ENCODE measurements at places on chromosomes 4 and X.

GRCh38 chr4:126552321-126552720, 1080.4 kb upstream of the INTU start:
- no peak for DNase-seq

- DNase-seq, result no peak
Observed at GRCh38 chr4:145891958-145892357, 46.7 kb downstream of the ZNF827 start.

- no peak for DNase-seq
Observed at GRCh38 chr4:185773419-185773818, 38.6 kb downstream of the SORBS2 start.

GRCh38 chr4:5758741-5759140, 47.7 kb downstream of the EVC start:
- DNase-seq, result no peak

- no peak for DNase-seq
Observed at GRCh38 chr4:17788956-17789355, 7.5 kb upstream of the FAM184B start.

- DNase-seq, result no peak
Observed at GRCh38 chrX:79266702-79267101, 100.4 kb downstream of the ITM2A start.

GRCh38 chr4:177227636-177228035, 82.0 kb upstream of the NEIL3 start:
- no peak for DNase-seq

- DNase-seq, result no peak
Observed at GRCh38 chr4:7872264-7872771, 67.3 kb downstream of the AFAP1 start.

- DNase-seq, result no peak
Observed at GRCh38 chr4:85953651-85954018, 406.2 kb downstream of the MAPK10 start.

DNA sequence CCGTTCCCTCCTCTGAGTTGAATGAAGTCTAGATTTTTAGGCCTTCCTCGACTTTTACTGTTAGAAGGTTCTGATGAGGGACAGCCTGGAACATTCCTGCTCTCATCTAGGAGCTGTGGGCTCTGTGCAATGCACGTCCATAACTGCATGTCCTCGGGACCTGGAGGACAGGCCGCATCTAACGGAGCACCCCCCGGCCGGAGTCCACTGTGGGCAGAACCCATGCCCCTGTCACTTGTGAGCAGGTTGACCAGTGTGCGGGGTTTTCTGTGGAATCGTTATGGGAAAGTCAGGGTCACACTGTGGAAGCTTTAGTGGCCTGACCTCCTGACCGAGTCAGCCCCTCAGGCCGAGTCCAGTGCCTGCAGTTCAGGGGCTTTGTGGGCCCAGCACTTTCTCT, 19.3 kb upstream of the TADA2B start:
- DNase-seq, result no peak

DNA sequence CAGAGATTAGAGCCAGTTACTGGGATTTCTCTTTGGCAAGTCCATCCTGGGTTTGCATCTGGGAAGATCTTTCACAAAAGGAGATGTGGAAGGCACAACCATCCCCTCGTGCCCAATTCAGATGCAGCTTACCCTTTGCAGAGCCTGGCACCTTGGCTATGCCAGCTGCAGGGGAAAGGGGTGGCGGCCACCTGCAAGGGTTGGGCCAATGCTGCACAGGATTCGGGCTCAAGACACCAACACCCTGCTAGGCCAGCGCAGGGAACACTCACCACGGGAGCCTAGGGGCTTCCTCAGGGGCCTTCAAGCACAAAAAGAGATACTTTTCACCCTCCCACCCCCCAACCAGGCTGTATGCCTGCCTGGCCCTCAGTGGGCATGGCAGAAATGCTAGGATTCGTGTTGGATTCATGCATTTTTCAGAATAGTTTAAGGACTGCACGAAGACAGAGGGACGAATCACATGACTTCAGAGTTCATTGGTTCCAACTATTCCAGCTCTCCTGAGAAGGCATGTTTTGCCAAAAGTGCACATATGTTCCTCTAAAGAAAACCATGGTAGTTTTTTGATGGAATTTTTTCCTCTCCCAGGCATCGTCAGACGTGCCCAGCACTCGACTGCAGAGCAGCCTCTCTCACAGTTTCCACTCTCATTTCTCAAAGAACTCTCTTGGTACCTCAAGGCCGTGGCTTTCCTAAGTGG, 94.4 kb downstream of the PHKA2 start:
- DNase-seq, result no peak

DNA sequence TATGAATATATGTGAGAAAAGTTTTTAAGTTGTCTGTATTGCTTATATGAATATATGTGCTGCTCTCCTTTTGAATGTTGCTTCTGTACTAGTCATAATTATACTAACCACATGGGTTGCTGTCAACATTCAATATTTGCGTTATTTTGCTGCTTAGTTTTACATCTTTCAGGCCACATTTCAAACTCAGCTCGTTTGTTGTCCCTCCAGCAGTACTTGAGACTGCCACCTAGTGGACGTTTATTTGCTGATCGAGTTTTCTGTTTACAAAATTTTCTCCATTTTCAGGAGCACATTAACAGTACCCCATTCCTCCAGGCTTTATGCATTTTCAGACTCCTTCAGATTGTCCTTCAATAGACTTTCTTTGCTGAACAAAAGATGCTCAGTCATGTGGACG, 75.8 kb downstream of the NUDT11 start:
- DNase-seq, result no peak

GRCh38 chrX:781224-782204, 150.9 kb downstream of the SHOX start:
- DNase-seq, result no peak

GRCh38 chrX:9390121-9390520, 74.7 kb upstream of the TBL1X start:
- DNase-seq, result no peak

DNA sequence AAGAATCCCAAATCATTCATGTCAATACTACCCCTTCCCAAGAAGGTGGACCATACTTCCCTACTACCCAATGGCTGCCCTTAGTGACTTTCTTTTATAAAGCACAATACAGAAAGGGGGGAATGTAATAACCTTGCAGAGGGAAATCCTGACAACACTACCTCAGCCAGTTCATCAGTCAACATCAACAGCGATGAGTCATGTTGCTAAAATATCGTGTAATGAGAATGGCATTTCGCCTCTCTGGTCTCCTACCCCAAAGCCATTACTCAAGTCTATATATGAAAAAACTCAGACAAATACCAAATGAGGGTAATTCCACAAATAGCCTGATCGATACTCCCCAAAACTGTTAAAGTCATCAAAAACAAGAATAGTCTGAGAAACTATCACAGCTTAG, 3.3 kb upstream of the MAGEA8 start:
- no peak for DNase-seq

- DNase-seq, result no peak
Observed at GRCh38 chr4:75302648-75303047, 211.6 kb downstream of the RCHY1 start.

DNA sequence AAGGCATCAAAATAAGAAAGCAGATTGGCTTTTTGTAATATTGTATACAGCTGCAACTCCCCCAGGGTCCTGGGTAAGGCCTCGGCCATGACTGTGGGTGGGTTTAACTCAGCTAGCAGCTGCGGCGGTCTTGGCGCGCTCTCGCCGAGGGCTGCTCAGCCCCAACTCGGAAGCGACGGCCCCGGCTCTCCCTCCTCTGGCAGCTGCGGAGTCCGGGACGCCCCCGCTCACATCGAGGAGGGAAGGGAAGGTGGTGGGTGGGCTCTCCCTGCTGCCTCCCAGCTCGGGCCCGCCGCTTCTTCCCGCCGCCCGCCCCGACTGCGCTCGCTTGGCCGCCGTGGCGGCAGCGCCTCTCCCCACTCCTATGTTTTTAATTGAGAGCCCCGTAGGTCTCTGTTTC, 51.2 kb downstream of the GPR50 start:
- no peak for DNase-seq

All from activated T-helper 1 cell treated with Interleukin-2 at 50 U/mL for 16 hours (primary cell).